ENCODE measurements at places on chromosomes 2 and 18.

DNA sequence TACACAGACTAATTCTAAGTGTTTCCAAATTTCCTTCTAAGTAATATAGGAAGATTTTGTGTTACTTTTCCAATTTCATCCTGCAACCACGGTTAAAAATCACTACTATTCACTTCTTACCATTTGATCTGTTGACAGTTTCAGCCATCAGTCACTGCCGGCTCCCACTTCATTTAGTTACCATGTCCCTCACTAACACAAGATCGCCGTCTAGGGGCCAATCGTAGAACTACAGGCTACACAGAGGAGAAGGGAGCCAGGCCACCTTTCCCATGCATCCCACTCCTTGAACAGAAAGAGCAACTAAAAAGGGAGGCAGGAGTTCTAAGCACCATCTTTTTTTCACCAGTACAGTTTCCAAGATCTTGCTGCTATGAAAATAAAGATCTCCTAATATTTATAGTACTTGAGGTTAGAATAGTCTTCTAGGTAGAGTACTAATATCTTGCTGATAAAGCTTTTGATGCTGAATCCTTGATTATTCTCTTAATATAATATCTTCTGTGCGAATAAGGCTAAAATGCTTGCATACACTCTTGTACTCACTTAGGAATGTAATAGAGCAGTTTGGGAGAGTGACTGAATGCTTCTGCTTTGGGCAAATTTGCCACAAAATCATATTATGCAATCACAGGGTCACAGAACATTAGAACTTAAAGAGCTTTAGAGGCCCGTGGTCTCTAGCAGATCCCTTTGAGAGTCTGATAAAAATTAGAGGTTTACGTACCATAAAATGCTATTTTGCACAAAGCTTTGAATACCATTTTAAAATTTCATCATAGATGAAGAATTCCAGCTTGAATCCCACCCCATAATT, 39.5 kb upstream of the CYP1B1 start:
- DNase-seq: peak; percentile 89

- DNase-seq: no peak
Observed at GRCh38 chr2:42008241-42008921, 39.4 kb upstream of the PKDCC start.

DNA sequence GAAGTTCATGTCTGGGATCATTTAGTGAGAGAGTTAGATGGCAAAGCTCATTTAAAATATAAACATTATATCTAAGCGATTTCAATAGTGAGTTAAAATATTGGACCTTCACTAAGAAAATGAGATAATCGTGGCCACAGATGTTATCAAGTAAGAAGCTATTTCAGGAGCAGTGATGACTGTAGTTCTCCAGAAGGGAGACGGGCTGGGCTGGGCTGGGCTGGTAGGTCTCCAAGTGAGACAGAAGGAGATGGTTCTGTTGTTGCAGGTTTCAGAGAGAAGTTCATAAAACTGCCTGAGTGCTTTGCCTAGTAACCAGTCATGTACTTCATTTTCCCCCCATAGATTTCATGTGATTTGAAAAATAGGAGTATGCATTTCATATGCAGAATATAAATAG, 130.1 kb upstream of the DAPL1 start:
- peak; percentile 8 for DNase-seq

DNA sequence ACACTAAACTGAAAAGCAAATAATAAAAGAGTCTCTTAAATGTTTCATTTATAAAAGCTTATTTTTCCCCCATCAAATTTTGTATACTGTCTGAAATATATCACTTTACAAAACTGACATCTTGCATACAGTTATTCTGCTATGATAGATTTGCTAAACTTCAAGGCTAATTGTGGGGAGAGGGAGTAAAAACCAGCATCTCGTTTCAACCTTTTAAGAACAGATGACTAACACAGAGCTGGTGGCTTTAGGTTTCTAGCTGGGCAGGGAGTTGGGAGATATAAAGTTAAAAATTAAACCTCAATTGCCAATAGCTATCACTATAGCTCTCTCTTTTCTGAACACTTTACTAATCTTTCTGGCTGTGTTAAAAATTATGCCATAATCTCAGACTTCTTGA, 23.5 kb downstream of the C1D start:
- no peak for DNase-seq

GRCh38 chr18:76461692-76462325, 33.2 kb downstream of the ZNF516 start:
- DNase-seq: no peak

DNA sequence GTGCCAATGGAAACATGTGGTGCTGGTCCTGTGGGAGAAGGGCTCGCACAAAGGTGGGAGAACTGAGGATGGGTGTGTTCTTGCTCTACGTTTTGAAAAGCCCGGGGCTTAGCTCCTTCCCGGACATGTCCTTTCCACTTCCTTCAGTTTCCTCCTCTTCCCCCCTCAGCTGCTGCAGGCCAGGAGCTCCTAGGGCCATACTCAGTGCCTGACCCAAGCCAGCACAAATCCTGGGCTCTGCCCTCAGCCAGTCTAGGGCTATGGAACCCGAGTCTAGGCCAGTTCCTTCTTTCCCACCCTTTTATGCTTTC, 1.4 kb upstream of the SIX2 start:
- no peak for DNase-seq

GRCh38 chr2:24122366-24123194, 554 bp downstream of the PFN4 start:
- no peak for DNase-seq

DNA sequence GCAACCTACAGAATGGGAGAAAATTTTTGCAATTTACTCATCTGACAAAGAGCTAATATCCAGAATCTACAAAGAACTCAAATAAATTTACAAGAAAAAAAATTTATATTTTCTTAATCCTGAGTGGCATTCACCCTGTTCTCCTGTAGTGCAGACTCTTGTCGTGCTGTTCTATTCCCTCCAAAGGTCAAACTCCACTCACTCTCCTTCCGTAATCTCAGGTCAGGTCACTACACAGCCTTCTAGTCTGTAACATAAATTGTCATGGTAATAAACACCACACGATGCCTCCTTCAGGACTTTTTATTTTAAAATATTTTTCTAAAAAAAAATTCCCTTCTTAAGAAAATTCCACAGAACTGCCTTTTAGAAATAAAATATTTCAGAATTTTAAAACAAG, 417.9 kb upstream of the GCFC2 start:
- DNase-seq: no peak

DNA sequence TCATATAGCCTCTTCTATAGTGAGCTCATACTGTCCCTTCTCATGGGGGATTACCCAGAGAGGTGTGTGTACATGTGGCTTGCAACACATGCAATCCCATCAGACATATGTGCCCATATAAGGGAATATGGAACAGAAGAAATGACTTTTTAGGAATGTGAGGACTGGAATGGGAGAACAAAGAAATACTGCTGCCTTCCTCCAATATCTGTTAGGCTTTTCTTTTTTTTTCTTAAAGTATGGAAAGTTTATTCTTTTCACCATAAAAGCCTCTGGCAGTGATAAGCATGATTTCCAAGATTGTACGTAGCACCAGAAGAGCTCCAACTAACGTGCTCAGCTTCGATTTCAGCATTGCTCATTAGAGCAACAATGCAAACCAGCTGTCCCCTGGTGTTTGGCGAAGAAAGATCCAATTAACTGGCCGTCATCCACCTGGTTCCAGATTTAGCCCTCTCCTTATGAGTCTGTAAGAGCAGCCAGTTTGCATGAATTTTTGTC, 113.6 kb downstream of the ADCYAP1 start:
- no peak for DNase-seq

DNA sequence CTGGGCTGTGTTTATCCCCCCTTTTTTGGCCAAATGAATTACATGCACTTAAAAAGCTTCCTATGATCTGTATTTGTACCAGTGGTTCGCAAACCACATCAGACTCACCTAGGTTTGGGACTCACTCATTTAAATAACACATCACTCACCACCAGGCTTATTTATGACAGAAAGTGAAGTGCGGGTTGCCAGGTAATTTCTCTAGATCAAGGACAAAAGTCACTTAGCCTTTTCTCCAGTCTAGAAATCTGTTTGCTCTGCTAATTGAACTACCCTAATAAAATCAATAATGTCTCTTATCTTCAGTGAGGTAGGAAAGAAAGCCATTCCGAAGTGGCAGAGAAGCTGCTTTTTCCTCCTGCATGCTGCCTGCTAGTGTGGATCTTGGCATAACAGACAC, 88.1 kb upstream of the SLC8A1 start:
- DNase-seq: no peak

GRCh38 chr2:134372141-134372540, 118.3 kb downstream of the MGAT5 start:
- DNase-seq: no peak

GRCh38 chr2:40466935-40467572, 15.2 kb upstream of the SLC8A1 start:
- no peak for DNase-seq

GRCh38 chr2:7022492-7023385, 105.5 kb downstream of the RNF144A start:
- DNase-seq: peak; percentile 80

- no peak for DNase-seq
Observed at GRCh38 chr18:10930076-10930475, 219.3 kb downstream of the PIEZO2 start.

- DNase-seq: no peak
Observed at GRCh38 chr2:209762563-209762962, 9.1 kb upstream of the UNC80 start.

- no peak for DNase-seq
Observed at GRCh38 chr18:47736376-47737140, 193.9 kb downstream of the SMAD2 start.

- peak; percentile 79 for DNase-seq
Observed at GRCh38 chr2:231672617-231673347, 35.5 kb upstream of the PTMA start.

- no peak for DNase-seq
Observed at GRCh38 chr2:118844261-118845004, 3.0 kb downstream of the EN1 start.

- peak; percentile 72 for DNase-seq
Observed at GRCh38 chr2:207135801-207136457, 29.8 kb downstream of the KLF7 start.

- peak; percentile 62 for DNase-seq
Observed at GRCh38 chr2:58042486-58042970, 4.1 kb upstream of the VRK2 start.

GRCh38 chr2:47218066-47218581, 63.0 kb upstream of the STPG4 start:
- DNase-seq: peak; percentile 31

DNA sequence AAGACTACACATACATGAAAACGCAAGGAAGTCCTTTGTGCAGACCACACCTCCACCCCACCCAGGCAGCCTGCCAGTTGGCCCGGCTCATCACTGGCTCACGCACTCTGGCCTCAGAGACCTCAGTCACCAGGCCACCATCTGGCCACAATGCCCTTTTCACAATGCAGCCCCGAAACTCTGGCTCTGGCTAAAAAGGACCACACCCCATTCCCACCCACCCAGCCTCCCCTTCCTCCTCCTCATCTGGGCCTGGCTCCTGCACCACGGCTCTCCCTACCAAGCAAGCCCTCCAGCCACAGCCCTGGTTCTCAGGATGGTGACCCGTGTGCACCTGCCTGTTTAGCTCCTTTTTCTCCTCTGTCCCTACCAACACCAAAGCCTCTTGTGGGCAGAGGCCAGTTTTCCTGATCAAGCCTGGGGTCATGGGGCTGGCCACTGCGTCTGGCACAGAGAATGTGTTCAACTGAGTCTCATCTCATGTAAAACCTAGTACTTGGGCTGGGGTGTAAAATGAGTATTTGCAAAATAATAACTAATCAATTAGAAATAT, 7.4 kb downstream of the HDAC4 start:
- DNase-seq: peak; percentile 66

GRCh38 chr18:61833978-61834377, 58.8 kb downstream of the RNF152 start:
- no peak for DNase-seq

GRCh38 chr2:232315923-232316299, 62.6 kb upstream of the ALPP start:
- DNase-seq: no peak

DNA sequence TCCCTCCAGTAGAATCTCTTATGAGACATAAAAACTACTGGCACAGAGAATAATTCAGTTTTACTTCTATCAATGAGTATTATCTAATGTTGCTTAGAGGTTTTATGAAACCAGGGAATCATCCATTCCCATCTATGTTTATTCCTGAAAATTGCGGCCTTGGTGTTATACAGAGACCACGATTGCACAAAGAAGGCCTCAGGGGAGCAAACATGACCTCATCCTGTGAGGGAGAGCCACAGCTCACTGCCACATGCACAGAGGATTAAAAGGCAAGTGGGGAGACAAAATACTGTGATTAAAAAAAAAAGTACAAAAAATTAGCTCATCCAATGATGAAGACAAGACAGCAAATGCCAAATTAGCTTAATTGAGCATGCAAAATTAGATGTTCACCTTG, 111.8 kb upstream of the SLC35G4 start:
- DNase-seq: no peak

- DNase-seq: peak; percentile 56
Observed at GRCh38 chr2:144330951-144331673, 188.8 kb downstream of the ZEB2 start.

DNA sequence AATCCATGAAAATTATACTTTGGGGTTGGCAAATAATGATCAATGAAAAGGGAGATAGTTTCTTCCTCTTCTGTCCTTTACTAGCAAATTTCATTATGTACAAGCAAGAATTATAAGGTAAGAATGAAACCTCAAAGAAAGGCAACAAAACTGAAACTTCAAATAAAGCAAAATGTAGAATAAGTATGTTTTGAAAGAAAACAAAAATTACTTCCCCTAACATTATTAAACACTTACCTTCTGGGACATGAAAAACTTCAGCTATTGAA, 29.4 kb downstream of the THADA start:
- DNase-seq: no peak

DNA sequence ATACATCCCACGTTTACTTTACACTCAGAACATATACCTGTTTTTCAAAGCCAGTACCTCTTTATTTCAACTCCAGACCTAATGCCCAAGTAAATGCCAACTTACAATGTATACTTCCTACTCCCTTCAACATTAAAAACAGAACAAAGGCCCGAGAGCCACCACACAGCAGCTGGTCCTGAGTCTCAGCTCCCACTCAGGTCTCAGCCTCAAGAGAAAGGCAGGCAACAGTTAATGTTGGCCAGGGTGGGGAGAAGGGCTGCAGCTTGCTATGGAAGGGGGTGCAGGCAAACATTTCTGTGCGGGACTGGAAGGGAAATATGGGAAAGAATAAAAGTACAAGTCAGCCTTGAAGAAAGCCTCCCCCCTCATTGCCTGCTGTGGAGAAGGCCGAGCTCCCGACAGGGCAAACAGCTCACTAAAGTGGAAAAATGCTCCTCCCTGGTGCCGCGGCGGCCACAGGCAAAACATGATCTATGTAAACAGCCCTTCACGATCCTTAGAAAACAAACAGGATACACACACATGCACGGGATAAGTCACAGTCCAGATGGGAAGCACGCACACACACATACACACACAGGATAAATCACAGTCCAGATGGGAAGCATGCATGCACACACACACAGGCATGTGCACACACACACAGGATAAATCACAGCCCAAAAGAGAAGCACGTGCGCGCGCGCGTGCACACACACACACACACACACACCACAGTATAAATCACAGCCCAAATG, 67.4 kb downstream of the ADNP2 start:
- no peak for DNase-seq

- no peak for DNase-seq
Observed at GRCh38 chr2:39731546-39731945, 47.5 kb downstream of the THUMPD2 start.

GRCh38 chr2:30427606-30428347, 19.3 kb upstream of the LCLAT1 start:
- DNase-seq: no peak

Measured in hematopoietic multipotent progenitor cell treated with erythropoietin and hydrocortisone succinate and interleukin-3 and kit ligand, for 4 days (in vitro differentiated cells).